ENCODE measurements at places on chromosomes 3 and 15. TPM values are rescaled to one million over a fixed set of nuclear protein-coding genes. Genes with fewer than 3 reads are reported as not detected.

Gene PRICKLE2
- 22.0 TPM for total RNA-seq

Gene FAM43A
- total RNA-seq, result 14.1 TPM

Gene CHRM5
- not detected for total RNA-seq

Gene CX3CR1
- not detected for total RNA-seq

Gene AADAC
- total RNA-seq, result 138 TPM

Gene UPK1B
- not detected for total RNA-seq

Gene HIGD2B
- not detected for total RNA-seq

Gene CPN2
- total RNA-seq, result not detected

Gene GP5
- 0.49 TPM for total RNA-seq

Gene C15orf62
- 0.57 TPM for total RNA-seq

Gene RGMA
- 6.1 TPM for total RNA-seq

Gene GPR176
- total RNA-seq, result 49.7 TPM

Gene LMAN1L
- total RNA-seq, result not detected

Gene ANKRD63
- not detected for total RNA-seq

Gene NPTN
- 72.6 TPM for total RNA-seq

Gene BSN
- 0.27 TPM for total RNA-seq

Gene ITIH1
- total RNA-seq, result not detected

Gene PPP1R14D
- total RNA-seq, result not detected

Gene NANOGP8
- total RNA-seq, result not detected

Gene STRIT1
- total RNA-seq, result not detected

DNA sequence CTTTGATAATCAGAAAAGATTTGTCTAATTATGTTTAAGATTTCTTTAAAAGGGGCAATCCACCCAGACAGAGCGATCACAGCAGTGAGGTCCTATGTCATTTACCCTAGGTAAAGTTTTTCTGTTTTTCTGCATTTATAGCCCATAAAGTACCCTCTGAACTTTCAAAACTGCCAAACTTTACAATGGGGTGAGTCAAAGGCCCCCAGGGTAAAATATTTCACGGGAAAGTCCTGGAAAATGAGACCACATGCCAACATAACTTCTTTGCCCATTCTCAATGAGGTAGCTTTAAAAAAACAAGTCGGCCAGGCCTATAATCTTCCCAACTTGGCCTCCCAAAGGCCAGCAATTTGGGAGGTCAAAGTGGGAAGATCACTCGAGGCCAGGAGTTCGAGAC, 53.0 kb downstream of the SUCLG2 start:
- DNase-seq, result peak; percentile 36

DNA sequence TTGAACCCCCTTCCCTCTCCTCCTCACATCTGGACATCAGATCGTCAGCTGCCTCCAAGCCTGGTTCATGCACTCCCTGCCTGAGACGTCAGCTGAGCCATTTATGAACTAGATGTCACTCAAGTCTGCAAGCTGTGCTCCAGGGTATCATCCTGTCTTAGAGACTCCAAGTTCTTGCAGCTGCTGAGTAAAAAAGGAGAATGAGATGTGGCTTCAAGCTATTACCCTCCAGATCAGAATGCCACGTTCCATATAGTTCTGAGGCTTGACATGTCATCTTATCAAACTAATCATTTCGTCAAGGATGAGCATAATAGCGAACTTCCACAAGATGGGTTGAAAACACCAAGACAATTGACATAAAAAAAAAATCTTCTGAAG, 766.3 kb downstream of the TBL1XR1 start:
- DNase-seq, result no peak

DNA sequence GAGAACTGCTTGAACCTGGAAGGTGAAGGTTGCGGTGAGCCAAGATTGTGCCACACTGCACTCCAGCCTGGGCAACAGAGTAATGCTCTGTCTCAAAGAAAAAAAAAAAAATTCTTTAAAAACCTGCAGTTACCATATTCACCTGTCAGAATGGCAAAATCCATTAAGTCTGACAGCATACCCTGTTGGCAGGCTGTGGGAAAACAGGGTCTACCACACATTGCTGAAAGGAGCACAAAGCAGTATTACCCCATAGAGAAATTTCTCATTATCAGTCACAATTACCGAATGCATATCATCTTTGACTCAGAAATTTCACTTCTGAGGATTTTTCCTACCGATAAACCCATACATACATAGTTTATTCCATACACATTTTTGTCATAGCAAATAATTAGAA, 264.1 kb upstream of the SLCO3A1 start:
- DNase-seq, result no peak

- DNase-seq, result no peak
Observed at GRCh38 chr15:40881351-40881750, 7.3 kb upstream of the RHOV start.

GRCh38 chr15:32864051-32864450, 146.2 kb downstream of the GREM1 start:
- peak; percentile 85 for DNase-seq

DNA sequence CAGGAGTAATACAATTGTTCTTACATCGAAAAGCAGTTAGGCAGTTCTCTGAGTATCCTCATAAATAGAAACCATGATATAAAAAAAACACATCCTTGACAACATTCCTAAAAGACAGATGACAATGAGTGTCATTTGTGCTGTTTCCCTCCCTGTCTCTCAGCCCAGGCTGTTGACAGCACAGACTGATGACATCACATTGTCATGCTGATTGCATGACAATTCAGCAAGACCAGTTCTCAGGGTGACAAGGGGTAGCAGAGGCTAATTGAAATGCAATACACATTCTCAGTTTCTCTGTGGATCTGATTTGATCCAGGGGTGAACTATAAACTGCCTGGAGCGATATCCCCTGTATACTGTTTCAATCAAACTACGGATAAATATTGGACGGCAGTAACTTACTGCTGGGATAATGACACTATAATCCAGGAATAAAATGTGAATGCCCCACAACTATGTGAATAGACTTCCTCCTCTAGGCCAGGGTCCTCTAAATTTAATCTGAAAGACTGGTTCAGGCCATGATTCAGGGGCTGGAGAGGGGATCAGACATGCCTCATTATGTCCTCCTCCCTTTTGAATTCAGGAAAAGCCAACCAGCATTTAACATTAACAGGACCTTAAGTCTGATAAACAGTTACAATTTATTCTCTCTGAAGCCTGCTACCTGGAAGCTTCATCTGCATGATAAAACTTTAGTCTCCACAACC, 16.7 kb upstream of the EIF1B start:
- no peak for DNase-seq

- DNase-seq, result no peak
Observed at GRCh38 chr3:121800906-121801305, 34.0 kb downstream of the IQCB1 start.

GRCh38 chr3:190566043-190566933, 52.4 kb downstream of the IL1RAP start:
- DNase-seq, result peak; percentile 100

- DNase-seq, result no peak
Observed at GRCh38 chr15:26109203-26109602, 246.1 kb upstream of the ATP10A start.

DNA sequence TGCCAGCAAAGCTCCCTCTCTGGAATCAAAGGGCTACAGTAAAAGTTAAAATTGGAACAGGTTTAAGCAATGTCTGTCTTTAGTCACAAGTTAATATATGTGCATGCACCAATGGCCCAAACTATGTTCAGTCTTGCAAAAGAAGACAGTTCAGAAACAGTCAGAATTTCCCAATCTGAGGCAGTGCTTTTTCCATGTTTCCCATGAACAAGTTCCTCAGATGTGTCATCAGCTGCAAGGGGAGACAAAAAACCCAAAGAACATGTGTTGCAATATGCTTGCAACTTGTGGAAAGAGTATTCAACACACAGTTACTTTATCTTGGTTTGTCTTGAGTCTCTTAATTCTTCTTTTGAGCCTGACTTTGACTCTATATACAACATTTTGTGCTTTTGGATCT, 148.4 kb downstream of the USP13 start:
- peak; percentile 98 for DNase-seq

DNA sequence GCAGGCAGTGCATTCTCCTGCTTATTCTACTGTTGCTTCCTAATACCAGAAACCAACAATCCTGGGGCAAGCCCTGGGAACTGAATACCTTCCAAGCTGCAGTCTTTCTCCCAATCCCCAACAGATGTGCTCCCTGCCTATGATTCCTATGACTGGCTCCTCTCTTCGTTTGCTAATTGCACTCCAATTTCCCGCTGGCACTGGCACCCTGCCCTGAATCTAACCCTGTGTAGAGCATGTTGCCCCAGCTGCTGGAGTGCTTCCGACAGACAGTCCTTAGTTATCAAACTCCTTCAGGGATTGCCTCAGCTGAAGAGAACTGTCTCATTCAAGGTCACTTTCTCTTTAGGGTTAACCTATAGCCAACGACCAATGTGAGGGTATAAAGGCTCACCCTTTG, 214.1 kb downstream of the NECTIN3 start:
- no peak for DNase-seq

- DNase-seq, result no peak
Observed at GRCh38 chr15:55353025-55353424, 34.0 kb downstream of the PIGB start.

DNA sequence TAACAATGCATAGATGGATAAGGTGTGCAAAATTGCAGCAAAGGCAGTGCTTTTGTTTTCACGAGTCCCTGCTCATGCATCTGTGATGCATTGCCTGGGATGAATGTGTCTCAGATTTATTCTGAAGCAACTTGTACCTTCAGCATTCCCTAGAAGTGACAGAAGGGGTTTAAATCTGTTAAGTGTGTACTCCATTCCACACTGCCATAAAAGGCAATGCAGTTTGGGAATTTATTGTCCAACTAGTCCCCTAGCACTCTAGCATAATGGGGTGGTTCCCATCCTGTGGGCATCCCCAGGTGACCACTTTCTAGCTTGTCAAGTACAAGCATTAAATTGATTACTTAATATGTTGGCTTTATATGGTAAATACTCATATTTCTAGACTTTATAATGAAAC, 306.5 kb upstream of the CBLB start:
- no peak for DNase-seq

GRCh38 chr15:74318376-74319137, 48.9 kb downstream of the CYP11A1 start:
- DNase-seq, result peak; percentile 30

DNA sequence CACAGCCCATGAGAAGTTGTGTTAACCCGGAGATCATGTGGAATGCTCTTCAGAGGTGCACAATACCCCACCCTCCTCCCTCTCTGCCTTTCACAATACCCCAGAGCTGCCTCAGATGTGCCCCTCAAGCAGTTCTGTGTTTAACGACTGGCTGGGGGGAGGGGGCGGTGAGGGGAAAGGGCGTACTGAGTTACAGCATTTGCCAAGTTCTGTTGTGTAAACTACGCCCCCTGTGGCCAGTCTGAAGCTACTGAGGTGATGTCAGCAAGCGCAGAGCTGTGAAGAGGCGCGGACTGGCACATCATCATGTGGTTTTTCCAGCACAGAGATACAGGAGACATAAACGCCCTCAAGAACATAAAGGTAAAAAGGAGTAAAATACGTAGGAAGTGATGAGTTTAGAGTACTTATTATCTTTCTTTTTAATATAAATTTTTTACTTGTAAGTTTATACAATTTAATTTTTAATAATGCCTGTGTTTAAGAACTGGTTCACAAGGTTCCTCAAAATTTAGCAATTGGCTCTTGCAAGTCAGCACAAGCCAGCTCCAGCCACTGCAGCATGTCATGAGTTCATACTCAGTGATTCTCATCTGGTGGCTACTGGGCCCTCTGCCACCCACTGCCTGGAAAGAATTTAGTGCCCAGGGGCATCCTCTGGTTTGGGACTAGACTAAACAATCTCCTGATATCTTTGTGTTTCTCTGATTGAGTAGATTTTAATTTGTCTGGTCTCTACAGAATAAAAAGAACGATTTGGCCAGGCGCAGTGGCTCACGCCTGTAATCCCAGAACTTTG, 1.7 kb downstream of the EPB42 start:
- DNase-seq, result peak; percentile 10

DNA sequence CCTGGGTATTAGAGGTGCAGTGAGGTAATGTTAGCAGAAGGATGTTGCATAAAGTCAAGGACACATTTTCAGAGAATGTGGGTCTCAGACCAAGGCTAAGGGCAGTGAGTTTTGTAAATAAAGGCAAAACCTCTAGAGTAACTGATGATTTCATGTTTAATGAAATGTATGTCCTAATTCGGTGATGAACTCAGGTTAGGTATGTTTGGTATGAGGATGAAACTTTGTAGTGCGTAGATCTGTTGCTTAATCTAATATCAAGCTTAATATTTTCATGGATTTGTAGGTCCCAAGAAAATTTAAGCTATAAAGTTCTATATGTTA, 3.6 kb downstream of the USP50 start:
- DNase-seq, result peak; percentile 36

- DNase-seq, result peak; percentile 55
Observed at GRCh38 chr3:14780927-14781507, 37.7 kb upstream of the FGD5 start.

GRCh38 chr3:101643009-101643844, 33.7 kb downstream of the ZBTB11 start:
- DNase-seq, result no peak

DNA sequence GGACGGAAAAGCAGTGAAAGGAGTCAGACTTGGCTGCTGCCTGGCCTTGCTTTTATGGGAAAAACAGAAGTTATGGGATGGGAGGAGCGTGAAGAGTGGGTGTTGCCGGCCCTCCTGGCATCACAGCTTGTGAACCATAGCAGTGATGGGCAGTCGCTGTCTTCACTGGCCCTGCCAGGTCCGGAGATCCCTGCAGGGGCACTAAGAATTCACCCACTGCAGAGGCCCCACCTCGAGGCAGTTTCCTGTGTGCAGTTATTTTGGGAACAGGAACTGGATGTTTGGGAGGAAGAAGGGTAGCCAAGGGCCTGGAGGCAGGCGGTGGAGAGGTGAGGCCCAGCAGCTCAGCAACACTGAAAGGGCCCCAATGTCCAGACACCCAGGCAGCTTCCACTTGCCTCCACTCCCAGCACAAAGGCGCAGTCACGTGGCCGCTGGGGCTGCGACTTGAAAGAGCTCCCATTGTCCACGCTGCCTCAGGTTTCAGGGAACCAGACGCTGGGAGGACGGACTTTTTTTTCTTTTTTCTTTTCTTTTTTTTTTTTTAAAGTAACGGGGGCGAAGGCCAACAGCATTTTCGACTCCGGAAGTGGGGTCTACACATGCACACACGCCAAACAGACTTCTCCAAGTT, 255.6 kb downstream of the ZNF621 start:
- peak; percentile 60 for DNase-seq

GRCh38 chr3:170344971-170345370, 12.5 kb upstream of the SKIL start:
- DNase-seq, result no peak

- peak; percentile 25 for DNase-seq
Observed at GRCh38 chr3:138850151-138850550, 15.4 kb upstream of the PIK3CB start.

DNA sequence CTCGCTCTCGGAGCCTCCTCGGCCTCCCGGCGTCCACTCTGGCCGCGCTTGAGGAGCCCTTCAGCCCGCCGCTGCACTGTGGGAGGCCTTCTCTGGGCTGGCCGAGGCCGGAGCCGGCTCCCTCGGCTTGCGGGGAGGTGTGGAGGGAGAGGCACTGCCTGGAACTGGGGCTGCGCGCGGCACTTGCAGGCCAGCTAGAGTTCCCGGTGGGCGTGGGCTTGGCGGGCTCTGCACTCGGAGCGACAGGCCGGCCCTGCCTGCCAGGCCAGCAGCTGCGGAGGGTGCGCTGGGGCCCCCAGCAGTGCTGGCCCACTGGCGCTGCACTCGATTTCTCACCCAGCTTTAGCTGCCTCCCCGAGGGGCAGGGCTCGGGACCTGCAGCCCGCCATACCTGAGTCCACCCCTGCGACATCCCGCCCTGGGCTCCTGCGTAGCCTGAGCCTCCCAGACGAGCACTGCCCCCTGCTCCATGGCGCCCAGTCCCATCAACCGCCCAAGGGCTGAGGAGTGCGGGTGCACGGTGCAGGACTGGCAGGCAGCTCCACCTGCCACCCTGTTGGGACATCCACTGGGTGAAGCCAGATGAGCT, 765.0 kb downstream of the IGSF11 start:
- no peak for DNase-seq
